AG20443 (cell line): ENCODE measurements at places on chromosomes 16 and 17.

DNA sequence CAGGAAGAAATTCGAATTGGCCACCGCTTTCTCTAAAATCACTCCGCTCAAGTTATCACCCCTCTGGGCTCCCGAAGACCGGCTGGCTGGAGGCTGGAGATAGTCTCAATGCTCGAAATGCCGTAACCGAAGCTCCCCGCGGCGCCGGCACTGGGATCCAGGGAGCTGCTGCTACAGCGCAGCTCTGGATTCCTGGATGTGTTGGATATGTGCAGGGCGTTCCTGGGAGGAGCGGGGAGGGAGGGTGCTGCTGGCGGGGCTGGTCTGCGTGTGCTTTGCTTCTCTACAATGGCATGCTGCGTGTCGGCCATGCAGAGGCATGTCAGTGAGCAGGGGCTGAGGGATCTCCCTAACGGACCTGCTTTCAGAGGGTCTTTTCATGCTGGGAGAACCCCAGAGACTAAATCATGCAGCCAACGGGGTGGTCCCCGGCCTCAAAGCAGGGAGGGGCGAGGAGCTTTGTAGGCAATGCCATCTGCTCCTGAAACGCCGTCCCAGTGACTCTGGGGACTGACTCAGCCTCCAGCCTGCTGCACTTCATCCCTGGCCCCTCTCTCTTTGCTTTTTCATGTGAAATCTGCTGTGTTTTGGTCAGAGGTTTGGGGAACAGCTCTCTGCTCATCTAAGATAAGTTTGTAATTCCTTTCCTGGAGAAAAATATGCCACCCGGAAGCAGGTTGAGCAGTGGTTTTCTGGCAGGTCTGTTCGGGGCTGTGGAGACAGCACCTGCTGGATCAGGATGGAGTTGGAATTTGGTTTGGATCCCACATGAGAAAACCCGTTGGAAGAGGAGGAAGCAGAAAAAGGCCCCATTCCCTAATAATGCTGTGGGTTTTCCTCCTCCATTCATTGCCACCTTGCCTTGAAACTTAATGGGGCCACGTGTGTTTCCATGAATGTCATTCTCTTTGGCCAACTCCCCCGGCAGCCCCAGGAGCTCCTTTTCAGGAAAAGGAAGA, 311.4 kb downstream of the SEC14L1 start:
- peak; percentile 86 for DNase-seq

DNA sequence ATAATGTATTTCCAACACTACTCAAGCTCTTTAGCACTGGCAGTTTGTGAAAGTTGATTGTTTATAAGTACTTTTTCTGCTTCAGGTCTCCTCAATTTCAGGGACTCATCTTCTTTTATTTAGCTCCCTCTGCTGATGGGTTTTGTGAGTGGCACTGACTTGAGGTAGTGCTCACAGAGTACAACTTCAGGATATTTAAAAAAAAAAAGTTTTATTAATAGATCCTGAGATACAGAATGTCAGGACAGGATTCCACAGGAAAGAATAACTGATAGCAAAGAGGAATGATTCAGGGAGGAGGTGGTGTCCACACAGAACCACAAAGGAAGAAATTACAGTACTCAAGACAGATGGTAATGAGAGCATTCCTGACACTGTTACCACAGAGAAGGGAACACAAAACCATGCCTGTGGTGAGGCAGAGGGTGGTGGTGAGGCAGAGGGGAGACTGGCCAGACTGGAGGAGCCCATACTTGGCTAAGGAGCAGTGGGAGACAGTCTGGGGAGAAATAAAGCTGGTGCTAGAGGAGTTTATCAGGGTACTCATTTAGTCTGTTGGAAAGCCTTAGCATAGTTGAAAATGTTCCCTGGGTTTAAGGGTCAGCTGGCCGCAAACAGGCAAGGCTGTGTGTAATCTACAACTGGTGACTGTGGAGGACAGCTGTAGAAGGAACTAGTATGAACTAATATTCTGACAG, 63.7 kb downstream of the SPAG9 start:
- peak; percentile 77 for DNase-seq

DNA sequence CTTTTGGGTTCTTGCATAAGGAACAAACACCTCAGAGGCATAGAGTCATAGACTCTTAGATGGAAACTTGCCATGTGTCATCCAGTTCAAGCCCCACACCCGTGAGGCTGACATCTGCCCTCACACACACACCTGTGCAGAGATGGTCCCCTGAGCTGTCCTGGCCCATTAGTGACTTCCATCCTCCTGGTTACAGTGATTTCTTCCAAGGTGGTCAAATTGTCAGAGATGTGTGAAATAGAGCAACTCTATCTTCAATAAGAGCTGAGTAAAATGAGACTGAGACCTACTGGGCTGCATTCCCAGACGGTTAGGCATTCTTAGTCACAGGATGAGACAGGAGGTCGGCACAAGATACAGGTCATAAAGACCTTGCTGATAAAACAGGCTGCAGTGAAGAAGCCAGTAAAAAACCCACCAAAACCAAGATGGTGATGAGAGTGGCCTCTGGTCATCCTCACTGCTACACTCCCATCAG, 342.2 kb upstream of the TNRC6C start:
- no peak for DNase-seq

GRCh38 chr17:8658810-8659209, 28.3 kb upstream of the MYH10 start:
- DNase-seq, result no peak

DNA sequence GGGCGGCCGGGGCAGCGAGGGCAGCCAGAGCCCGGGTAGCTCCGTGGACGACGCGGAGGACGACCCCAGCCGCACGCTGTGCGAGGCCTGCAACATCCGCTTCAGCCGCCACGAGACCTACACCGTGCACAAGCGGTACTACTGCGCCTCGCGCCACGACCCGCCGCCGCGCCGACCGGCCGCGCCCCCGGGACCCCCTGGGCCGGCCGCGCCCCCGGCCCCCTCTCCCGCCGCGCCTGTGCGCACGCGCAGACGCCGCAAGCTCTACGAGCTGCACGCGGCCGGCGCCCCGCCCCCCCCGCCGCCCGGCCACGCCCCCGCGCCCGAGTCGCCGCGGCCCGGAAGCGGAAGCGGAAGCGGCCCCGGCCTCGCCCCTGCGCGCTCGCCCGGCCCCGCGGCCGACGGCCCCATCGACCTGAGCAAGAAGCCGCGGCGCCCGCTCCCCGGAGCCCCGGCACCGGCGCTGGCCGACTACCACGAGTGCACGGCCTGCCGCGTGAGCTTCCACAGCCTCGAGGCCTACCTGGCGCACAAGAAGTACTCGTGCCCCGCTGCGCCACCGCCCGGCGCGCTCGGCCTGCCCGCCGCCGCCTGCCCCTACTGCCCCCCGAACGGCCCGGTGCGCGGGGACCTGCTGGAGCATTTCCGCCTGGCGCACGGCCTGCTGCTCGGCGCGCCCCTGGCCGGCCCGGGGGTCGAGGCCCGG, 36.1 kb upstream of the ZC3H18 start:
- peak; percentile 99 for DNase-seq

DNA sequence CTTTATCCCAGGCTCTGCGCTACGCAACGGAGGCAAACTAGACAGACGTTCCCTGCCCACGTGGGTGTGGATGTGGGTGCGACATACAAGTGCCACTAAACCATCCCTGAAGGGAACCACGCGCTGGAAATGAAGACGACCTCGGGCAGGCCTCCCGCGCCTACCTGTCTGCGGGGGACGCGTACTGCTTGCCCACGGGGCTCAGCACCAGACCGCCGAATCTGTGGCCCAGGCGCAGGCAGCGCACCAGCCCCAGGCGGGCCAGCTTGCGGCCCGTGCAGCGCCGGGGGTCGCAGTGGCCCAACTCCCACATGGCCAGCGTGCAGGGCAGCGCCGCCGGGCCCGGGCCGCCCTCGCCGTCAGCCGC, 480 bp downstream of the TSR3 start:
- DNase-seq, result no peak

GRCh38 chr17:72390675-72391508, 270.1 kb downstream of the SOX9 start:
- DNase-seq, result no peak

DNA sequence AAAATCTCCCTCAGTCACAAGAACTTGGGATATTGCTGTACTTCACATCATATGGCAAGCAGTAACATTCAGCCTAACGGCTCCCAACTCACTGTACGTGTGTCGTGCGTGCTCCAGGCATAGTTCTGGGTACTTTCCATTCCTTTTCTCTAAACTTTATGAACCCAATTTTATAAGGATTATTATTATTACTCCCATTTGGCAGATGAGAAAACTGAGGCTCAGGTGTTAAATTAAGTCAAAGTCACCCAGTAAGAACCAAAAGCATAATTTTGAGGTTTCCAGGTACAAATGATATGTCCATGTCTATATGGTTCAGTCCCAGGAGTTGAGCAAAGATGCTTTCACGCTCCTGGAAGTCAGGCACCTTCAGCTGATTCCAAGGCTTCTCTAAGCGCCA, 4.8 kb upstream of the C1QBP start:
- DNase-seq, result no peak
